ENCODE measurements at places on chromosomes 5 and 9.

DNA sequence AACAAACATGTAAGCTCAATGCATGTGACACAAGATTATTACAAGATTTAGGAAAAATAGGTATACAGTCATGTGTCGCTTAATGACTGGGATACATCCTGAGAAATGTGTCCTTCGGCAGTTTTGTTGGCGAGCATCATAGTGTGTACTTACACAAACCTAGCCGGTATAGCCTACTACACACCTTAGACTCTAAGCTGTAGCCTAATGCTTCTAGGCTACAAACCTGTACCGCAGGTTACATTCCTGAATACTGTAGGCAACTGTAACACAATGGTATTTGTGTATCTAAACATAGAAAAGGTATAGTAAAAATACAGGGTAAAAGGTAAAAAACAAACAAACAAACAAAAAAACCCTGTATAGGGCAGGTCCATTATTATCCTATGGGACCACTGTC, 27.7 kb downstream of the MSX2 start:
- DNase-seq = no peak

DNA sequence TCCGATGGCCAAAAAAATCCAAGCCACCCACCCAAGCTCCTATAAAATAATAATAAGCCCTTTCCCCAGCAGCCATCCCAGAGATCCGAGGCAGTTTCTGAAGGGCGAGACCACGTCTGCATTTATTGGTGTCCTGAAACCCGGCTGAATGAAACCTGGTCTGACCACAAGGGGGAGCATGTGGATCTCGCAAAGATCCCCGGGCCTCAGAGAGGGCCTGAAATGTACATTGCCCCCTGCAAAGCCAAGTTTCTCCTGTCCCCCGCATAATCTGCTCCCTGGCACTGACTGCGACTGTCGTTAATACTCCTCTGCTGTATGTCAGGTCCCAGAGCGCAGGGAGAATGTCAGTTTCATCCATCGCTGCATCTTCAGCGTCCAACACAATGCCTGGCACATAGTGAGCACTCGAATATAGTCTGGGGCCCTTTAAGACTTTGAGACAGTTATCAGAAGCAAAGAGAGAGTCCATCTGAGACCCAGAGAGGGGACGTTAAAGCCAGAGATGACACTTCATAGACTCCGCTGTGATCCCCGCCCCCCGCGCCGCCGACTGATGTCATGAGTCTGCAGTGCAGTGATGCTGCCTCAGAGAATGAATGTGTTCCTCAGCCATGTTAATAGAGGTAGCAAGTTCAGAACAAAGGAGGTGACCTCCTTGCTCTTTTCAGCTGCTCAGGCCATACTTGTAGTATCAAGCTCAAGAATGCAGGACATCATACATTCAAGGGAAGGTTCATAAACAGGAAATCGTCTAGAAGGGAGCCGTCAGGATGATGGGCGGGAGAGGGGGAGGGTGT, 74.5 kb upstream of the BARHL1 start:
- peak; percentile 43 for DNase-seq

DNA sequence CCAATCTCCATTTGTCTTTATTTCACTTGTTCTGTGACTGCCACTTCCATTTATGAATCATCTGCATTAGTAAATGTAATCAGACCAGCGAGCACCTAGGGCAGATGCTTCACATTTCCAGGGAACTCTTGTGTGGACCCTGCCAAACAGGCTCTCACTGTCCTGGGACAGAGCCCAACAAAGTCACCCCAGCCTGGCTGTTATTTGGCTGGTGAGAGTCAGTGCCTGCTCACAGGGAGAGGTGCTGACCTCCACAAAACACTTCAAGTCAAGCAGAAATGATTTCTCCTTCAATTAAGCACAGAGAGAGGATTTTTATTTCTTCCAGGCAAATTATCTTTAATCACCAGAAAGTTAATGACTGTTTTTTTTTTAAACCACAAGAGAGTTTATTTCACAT, 568.0 kb downstream of the MTRR start:
- DNase-seq = no peak

- no peak for DNase-seq
Observed at GRCh38 chr5:126062398-126063221, 360.6 kb upstream of the GRAMD2B start.

DNA sequence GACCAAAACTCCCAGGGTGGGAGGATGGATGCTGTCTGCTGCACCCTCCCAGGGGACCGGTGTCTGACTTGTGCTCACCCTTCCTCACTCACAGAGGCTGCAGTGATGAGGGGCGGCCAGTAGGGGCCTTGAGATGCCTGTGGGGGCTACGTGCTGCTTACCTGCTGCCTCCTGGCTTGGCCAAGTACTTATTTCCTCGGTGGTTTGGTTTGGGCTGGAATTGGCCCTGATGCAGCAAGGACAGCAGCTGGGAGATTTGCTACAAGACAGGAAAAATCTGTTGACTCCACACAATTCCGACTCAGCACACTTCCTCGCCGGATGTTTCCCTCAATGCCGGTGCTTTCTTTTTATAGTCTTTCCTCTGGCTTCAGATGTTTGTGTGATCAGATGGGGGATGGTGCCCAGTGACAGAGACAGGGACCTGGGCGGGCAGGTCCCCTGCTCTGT, 6.6 kb downstream of the PCDH12 start:
- DNase-seq = no peak

GRCh38 chr5:138753794-138754698, 821 bp downstream of the CTNNA1 start:
- no peak for DNase-seq

- no peak for DNase-seq
Observed at GRCh38 chr9:36037549-36038122, 923 bp downstream of the RECK start.

DNA sequence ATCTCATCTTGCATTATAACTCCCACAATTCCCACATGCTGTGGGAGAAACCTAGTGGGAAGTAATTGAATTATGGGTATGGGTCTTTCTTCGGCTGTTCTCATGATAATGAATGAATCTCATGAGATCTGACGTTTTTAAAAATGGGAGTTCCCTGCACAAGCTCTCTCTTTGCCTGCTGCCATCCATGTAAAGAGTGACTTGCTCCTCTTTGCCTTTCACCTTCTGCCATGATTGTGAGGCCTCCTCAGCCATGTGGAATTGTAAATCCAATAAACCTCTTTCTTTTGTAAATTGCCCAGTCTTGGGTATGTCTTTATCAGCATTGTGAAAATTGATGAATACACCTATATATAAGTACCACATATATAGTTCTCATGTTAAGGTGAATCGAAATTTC, 961.7 kb upstream of the COX7C start:
- no peak for DNase-seq

DNA sequence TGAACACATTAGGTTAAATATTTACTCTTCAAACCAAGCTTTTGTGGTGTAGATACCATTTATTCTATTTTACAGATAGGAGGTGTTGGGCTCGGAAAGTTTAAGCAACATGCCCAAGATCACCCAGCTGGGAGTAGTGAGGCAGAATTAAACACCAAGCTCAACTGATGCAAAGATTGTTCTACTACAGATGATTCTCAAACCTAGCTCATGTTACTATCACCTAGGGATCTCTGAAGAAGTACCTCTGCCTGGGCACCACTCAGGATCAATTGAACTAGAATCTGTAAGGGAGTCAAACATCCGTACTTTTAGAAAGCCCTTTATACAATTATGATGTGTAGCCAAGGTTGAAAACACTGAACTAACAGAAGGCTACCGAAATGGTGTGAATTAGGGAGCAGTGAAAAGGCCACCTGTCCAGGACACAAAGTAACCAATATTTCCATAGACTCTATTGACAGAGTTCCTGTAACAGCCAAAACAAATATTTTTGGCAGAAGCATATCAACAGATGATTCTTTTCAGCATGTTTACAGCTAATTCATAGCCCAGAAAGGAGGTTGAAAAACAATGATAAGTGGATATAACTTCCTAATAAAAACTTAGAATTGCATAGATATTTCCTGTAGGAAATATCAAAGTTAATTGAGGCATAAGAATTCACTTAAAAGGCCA, 158.5 kb upstream of the PTGER4 start:
- DNase-seq = no peak

DNA sequence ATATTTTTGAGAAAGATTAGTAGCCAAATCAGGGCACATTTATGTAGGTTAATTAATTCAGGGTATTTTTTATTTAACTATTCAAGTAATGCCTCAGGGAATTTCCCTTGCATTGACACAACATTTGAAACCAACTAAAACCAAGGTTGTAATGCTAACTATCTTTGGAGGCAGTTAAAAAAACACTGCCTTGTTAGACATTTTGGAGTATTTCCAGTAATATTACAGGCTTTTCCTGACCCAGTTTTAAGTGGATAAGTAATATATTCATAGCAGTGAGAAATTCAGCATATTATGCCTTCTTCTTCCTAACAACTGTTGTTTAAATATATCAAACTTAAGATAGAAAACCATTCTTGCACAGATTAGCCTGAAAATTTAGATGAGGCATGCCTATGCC, 175.1 kb downstream of the TMC1 start:
- no peak for DNase-seq

DNA sequence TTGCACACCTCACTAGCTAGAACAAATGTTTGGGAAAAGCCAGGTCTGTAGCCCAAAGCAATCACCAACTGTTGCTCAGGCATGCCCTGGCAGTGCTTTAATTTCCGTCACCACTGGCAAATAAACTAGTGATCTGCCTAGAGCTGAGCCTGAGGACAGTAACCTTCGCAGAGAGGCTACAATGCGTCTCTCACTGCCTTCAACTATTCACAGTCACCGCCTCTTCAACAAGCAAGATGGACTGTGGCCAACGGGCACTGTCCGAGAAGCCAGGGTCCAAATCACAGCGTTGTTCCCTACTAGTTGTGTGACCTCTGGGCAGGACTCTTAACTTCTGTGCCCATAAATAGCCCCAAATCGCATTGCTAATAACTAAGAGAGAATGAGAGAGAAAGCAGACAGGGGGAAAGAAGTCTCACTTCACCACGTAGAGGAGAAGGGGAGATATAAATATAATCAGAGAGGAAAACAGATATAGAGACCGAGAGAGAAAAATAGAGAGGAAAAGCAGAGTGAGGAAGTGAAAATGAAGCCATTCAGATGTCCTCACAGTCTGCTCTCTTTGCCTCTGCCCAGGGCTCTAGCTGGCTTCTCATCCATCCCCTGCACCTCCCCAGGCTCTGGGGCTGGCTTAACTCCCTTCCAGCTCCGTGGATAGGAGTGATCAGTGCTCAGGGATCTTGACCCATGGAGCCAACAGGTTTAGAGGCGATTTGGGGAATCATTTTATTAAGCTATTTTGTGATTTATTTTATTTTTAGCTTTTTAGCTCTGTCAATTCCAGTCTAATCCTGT, 157.9 kb downstream of the ZDHHC21 start:
- DNase-seq = no peak

DNA sequence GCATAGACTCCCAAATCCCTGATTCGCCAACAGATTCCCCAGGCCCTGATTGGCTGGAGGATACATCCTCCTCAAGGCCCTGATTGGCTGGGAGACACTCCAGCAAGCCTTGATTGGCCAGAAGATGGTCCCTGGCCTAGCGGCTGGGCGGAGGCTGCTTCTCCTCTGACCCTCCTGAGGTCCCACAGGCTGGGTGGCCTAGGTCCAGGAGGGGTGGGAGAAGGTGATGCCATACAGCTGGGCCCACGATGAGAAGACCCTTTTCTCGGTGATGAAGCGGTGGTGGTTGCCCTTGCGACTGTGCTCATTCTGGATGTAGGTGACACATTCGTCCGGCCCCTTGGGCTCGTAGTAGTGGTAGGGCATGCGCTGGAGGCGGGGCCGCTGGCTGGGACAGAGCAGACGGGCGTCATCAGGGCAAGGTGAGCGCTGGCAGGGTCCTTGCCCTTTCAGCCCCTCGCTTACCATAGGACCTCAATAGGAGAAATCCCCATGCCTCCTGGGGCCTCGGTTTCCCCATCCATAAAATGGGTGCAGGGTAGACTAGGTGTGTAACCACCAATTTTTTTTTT, 9.0 kb upstream of the AK1 start:
- no peak for DNase-seq

DNA sequence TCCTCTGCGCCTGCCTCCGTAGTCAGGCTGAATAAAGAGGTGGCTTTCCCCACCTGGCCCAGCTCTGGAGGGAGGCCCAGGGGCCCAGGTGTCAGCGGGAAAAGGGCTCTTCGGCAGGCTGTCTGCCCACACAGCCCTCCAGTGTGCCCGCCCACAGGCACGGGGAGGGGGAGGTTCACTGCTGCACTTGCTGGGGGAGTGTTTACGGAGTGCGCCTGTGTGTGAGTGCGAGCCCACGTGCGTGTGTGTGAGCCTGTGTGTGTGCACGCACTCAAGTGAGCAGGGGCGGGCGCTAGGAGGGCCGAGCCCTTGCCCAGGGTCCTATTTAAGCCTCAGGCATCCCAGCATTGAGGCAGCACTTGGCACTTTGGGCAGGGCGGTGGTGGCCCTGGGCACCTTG, 10.9 kb downstream of the DNLZ start:
- no peak for DNase-seq

DNA sequence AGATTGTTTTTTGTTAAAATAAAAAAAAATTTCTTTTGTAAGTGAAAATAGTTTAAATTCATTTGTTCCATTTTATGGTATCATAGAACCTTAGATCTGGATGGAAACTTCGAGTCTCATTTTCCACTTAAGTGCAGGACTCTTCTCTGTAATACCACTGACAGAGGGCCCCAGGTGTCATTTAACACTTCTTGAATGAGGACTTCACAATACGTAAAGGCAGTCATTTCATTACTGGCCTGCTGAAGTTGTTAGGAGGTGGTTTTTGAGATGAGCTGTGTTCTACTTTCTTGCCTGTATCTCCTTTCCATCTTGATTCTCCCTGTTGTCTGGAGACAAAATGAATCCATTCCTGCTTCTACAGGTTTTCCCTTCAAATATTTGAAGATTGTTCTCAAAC, 455.3 kb downstream of the DMRT2 start:
- DNase-seq = no peak

- DNase-seq = no peak
Observed at GRCh38 chr5:13553896-13554295, 390.6 kb downstream of the DNAH5 start.

GRCh38 chr5:146880966-146881365, 2.4 kb upstream of the PPP2R2B start:
- no peak for DNase-seq

DNA sequence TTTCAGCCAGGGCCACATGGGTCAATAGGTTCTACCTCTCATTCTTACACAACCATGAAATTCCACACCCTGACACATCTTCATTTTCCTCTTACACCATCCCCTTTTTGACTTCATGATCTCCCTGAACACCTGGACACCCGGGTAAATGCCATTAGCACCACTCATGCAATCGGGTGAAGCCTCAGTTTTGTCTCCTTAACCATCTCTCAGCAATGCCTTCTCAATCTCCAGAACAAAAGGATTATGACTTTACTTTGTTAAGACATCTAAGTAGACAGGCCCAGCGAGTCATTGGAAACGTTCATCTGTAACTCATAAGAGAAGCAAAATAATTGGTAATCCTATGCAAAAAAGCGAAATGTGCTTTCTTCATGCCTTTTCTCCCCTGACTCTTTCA, 49.9 kb downstream of the ADAMTS12 start:
- no peak for DNase-seq

GRCh38 chr9:136395345-136396218, 4.4 kb downstream of the SNAPC4 start:
- DNase-seq = no peak

GRCh38 chr9:100990605-100991381, 37.7 kb upstream of the PLPPR1 start:
- DNase-seq = no peak
